CD4-positive, alpha-beta T cell treated with Interleukin-15 for 4 hours (primary cell): ENCODE measurements at places on chromosomes 11 and 22.
A peak's percentile ranks its signal among the peaks of the same experiment; 100 is the strongest.

GRCh38 chr11:11979488-11980117, 28.8 kb downstream of the DKK3 start:
- DNase-seq, result no peak

GRCh38 chr11:63613517-63614135, 607 bp downstream of the PLAAT3 start:
- DNase-seq, result peak; percentile 29

DNA sequence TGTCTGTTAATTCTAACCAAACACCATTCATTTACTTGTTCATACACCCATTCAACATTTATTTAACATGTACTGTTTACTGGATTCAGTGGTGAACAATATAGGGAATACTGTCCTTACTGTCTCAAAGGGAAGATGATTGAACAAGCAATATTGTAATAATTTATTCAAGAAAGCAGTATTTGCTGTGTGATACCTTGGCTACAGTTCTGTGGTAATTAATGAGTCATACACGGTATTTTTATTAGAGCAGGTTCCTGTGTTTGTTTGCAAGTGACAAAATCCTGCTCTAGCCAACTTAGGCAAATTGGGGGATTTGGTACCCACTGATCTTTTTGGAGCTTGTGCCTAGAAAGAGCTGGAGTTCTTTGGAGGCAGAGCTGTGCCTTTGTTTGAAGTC, 15.7 kb downstream of the PIH1D2 start:
- no peak for DNase-seq

DNA sequence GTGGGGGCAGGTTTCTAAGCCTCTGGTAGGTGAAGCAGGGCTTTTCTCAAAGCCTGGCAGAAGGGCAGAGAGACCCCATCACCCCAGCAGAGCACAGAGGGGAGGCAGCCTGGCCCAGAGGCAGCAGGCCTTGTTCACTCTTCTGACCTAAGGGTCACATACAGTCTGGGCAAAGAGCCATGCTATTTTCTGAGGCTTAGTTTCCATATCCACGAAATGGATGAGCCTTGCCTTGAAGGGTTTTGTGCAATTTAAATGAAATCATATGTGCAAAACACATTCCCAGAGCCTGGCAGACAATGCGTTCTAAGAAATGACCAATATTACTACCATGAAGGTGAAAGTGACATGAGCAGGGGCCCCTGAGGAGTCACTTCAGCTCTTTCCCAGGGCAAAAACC, 44.5 kb downstream of the HIRA start:
- no peak for DNase-seq

DNA sequence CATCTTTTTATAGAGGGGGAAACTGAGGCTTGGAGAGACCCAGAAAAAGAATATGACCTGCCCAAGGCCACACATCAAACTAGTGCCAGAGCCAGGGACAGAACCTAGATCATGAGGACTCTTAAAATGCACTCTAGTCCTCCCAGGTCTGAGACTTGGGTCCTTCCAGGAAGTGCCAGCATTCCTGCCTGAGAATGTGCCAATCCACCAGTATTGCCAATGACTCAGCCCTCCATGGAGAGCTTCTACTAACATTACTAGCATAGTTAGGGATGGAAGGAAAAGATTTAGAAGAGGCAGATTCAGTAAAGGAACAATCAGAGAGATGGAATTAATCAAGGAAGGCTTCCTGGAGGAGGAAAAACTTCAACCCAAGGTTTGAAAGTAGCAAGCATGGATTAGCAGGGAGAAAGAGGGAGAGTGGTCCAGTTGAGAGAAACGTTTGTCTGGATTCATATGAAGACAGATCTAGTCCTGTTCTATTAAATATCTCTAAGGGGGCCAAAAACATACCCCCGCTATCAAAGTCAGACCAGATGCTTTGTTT, 20.1 kb upstream of the SMIM35 start:
- DNase-seq, result no peak

- DNase-seq, result peak; percentile 36
Measured at GRCh38 chr11:45646275-45646927, 19.0 kb downstream of the CHST1 start.

DNA sequence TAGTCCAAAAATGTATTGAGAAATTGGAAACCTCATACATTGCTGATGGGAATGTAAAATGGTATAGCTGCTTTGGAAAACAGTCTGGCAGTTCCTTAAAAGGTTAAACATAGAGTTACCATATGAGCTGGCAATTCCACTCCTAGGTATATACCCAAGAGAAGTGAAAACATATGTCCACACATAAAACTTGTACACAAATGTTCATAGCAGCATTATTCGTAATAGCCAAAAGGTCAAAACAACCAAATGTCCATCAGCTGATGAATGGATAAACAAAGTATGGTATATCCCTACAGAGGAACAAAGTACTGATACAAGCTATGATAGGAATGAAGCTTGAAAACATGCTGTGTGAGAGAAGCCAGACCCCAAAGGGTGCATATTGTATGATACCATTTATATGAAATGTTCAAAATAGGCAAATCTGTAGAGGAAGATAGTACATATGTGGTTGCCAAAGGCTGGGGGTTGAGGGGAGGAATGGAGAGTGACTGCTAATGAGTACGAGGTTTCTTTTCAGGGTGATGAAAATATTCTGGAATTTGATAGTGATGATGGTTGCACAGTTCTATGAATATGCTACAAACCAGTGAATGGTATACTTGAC, 85.8 kb downstream of the ZBTB16 start:
- DNase-seq, result no peak

- no peak for DNase-seq
Measured at GRCh38 chr11:841981-842369, 354 bp downstream of the POLR2L start.

- DNase-seq, result no peak
Measured at GRCh38 chr11:68750195-68751003, 921 bp downstream of the TESMIN start.

DNA sequence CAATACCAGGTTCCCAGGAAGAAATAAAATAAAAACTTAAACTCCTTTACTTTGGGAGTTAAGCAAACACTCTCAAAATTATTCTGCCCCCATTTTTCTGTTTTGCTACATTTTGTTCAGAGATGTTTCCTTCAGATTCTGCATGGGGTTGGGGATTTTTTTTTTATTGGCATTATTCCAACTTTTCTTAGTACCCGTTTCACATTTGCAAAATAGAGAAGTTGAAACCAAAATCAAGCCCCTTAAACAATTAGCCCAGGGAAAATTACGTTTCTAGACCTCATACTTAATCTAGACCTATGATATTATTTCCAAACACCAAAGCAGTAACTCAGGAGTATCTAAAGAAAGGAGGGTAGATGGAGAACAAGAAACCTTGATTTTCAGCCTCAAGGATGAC, 20.6 kb upstream of the MS4A7 start:
- no peak for DNase-seq

GRCh38 chr11:124483422-124483821, 37.9 kb upstream of the OR8B8 start:
- DNase-seq, result no peak

DNA sequence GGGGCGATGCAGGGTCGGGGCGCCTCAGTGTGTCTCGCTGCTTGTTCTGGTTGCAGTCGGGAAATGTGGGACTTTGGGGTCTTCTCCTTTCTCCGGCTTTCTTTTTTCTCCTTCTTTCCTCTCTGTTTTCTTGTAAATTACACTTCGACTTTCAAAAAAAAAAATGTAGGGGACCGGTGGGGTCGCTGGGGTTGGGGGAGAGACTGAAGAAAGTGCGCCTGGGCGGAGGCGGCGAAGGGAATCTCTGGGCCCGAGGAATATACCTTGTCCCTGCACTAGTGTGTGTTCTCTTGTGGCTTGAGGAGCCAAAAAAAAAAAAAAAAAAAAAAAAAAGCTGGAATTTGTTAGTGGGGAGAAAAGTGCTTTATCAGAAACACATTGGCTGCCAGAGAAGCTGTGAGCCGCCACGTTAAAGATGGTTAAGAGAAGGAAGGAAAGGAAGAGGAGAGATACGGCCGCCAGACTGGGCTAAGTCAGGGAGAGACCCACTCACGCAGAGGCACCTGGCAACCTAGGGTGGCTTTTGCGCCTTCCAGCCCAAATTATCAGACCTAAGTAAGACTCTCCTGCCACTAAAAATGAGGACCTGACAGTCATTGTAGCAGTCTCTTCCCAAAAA, 8.4 kb upstream of the FLI1 start:
- DNase-seq, result no peak

- DNase-seq, result no peak
Measured at GRCh38 chr11:41320653-41321052, 138.8 kb downstream of the LRRC4C start.
